Activated naive CD4-positive, alpha-beta T cell treated with Interleukin-2 at 50 U/mL for 16 hours (primary cell): ENCODE measurements at places on chromosomes 1 and 21.

- DNase-seq = no peak
Observed at GRCh38 chr1:29052941-29053340, 70.8 kb downstream of the TMEM200B start.

- peak; percentile 17 for DNase-seq
Observed at GRCh38 chr1:51877434-51878307, 856 bp downstream of the NRDC start.

DNA sequence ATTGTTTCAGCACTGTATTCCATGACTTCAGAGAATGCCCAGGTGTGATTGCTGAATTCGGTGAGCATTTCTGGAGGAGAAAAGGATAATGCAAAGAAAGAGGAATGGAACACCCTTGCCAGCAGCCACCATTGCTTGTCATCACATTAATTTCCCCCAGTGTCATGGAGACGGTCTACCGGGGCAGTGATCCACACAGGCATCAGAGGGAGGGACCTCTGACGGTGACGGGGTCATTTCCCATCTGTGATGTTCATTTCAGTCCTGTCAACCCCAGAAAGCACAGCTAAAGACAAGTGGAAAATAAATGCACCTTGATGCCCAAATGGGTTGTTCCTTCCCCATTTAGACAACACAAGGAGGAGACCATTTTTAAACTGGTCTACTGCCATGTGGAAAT, 376.4 kb downstream of the PCP4 start:
- DNase-seq = no peak

- no peak for DNase-seq
Observed at GRCh38 chr1:208211921-208212843, 32.0 kb downstream of the PLXNA2 start.

DNA sequence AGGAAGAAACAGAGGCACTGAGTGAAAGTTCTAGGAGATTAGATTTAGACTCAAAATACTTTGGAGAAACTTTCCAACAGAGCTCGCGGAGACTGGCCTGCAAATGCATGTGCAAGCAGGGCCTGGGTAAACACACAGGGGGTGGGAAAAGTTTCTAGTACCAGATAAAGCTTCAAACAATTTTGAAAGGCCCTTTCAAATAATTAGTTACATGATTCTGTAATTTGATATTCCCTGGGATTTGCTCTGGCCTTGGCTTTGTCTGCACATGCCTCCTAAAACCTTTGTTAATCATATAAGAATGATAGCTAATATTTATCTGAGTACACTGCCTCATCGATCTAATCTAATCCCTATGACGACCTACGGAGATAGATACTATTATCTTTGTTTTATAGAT, 31.3 kb downstream of the VTCN1 start:
- DNase-seq = no peak

GRCh38 chr1:246355411-246356230, 151.5 kb downstream of the SMYD3 start:
- no peak for DNase-seq

DNA sequence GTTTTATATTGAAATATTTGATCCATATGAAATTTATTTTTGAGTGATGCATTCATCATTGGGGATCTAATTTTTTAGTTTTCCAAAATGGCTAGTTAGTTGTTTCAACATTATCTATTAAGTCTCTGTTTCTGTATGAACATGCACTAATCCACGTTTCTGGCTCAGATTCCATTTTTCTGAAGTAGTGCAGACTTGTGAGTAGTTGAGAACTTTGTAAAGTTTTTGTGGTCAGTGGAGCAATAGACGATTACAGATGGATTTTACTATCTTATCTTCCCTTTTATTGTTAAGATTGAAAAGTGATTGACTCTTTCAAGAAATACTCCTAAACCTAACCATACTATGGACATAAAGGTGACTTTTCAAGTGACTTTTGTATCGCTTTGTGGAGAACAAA, 16.7 kb downstream of the SOAT1 start:
- no peak for DNase-seq

- DNase-seq = no peak
Observed at GRCh38 chr1:11044086-11044848, 2.8 kb downstream of the MASP2 start.

DNA sequence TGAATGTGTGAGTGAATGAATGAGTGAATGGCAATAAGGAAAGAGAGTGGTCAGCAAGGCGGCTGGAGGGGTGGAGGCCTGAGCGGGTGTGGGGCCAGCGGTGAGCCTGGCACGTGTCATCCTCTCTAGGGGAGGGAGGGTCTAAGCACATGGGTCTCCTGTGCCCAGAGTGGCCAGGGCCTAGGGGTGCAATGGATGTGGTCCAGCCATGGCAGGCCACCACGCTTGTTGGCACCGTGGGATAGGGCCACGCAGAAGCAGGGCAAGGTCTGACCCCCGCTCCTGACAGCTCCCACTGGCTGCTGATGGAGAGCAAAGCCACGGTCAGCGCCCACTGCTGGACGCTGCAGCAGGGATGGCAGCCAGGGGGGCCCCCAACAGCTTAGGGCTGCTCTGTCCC, 19.5 kb upstream of the SPSB1 start:
- DNase-seq = no peak

DNA sequence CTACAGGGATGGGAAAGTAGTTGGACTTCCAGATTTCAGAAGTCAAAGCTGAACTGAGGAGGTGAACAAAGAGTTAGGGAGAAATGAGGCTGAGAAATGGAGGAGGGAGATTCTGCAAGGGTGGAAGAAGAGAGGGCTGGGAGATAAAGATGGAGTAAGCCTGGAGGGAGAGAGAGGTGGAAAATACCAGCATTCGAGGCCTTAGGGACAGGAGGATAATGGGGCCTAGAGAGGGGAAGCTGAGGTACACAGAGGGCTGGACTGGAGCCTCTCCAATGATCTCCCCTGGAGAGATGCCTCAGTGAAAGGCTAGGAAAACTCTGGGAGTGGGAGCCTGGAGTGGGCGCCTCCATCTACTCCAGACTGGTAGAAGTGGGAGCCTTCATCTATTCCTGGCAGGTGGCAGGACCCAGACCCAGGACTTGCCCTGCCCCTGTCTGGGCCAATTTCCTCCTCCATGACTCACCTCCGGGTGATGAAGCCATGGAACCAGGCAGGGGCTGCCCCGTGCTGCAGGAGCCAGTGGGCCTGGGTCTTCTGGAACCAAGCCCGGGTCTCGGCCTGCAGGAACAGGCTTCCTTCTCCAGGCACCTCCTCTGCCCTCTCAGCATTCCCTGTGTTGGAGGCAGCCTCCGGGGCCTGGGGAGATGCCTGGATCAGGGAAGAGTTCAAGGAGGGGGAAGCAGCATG, 1.9 kb downstream of the SH2D2A start:
- DNase-seq = peak; percentile 61

- DNase-seq = peak; percentile 4
Observed at GRCh38 chr1:44406737-44407429, 1.8 kb downstream of the RNF220 start.

DNA sequence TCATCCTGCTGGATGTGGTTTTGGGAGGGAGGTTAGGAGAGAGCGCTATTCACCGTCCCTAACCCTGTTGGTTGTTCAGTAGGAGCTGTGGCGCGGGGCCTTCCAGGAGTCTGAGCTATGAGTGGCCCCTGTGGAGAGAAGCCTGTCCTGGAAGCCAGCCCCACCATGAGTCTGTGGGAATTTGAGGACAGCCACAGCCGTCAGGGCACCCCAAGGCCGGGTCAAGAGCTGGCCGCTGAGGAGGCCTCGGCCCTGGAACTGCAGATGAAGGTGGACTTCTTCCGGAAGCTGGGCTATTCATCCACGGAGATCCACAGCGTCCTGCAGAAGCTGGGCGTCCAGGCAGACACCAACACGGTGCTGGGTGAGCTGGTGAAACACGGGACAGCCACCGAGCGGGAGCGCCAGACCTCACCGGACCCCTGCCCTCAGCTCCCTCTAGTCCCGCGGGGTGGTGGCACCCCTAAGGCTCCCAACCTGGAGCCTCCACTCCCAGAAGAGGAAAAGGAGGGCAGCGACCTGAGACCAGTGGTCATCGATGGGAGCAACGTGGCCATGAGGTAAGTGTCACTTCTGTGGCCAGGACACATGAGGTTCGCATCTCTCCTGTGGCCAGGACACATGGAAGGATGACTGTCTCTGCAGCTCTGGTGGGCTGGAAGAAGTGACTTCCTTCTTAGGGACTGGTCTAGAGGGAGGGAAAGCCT, 1.2 kb downstream of the ZC3H12A start:
- DNase-seq = no peak

DNA sequence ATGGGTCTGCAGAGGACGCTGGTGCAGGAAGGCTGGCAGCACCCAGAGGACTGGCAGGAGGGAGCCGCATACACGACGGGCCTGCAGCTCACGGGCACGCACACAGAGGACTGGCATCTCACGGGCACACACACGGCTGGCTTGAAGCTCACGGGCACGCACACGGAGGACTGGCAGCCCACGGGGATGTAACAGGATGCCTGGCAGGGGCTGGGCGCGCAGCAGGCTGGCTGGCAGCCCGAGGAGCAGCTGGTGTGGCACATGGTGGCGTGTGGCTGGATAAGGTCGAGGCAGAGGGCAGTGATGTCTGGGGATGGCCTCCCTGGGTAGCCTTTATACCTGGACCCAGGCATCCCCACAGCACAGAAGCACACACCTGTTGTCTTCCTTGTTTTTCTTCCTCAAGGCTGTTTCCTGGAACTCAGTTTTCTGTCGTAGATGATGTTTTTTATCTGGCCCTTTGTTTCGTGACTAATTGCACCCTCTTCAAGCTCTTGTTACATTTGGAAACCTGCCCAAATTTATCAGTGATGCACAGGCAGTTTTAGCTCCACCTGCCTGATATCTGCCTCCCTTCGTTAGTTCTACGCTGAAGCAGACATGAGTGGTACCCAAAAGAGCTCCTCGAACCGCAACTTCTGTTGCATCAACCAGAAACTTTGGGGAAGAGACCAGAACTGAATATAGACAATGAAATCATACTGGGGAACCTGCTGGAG, at the start of gene KRTAP12-1:
KRTAP12-1 (minus strand) TSS at position 303 of the 719 bp plus-strand sequence; CDS start at position 263, 40 bp downstream.
- DNase-seq = no peak

DNA sequence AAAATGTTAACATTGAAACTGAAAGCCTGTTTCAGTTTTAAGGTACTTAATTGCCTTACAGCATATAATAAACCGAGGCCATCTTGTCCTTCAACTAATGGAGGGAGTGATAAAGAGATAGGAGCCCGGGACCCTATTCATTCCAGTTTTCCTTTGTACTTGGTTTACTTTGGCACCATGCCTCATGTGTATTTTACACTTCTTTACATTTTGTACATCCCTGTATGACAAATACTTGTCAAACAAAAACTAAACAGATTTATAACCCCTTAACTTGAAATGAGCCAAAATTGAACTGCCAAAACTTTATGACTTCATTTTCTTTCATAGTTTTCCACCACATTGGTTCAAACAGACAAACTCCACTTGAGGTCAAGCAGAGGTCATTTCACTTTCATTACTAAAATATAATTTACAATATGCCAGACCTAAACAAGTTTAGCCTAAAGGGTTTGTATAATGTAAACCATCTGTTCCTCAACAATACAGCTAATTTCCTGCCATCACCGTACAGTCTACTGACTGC, 30.9 kb upstream of the UBE2U start:
- DNase-seq = no peak

- DNase-seq = no peak
Observed at GRCh38 chr1:218443255-218443654, 98.1 kb downstream of the TGFB2 start.

- DNase-seq = no peak
Observed at GRCh38 chr21:33855190-33855589, 60.4 kb downstream of the ATP5PO start.

DNA sequence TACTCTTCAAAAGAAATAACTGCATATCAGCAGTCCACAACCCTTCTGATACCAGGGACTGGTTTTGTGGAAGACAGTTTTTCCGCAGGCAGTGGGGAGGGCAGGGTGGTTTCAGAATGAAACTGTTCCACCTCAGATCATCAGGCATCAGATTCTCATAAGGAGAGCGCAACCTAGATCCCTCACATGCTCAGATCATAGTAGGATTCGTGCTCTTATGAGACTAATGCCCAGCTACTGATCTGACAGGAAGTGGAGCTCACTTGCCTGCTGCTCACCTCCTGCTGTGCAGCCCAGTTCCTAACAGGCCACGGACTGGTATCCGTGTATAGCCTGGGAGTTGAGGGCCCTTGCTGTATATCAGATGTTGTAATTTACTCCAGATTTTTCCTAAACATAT, 11.5 kb downstream of the RO60 start:
- peak; percentile 9 for DNase-seq
